ENCODE measurements at places on chromosomes 4 and X.

- no peak for DNase-seq
These were observed 84.1 kb downstream of the CLCN4 start for GRCh38 chrX:10240918-10241317.

DNA sequence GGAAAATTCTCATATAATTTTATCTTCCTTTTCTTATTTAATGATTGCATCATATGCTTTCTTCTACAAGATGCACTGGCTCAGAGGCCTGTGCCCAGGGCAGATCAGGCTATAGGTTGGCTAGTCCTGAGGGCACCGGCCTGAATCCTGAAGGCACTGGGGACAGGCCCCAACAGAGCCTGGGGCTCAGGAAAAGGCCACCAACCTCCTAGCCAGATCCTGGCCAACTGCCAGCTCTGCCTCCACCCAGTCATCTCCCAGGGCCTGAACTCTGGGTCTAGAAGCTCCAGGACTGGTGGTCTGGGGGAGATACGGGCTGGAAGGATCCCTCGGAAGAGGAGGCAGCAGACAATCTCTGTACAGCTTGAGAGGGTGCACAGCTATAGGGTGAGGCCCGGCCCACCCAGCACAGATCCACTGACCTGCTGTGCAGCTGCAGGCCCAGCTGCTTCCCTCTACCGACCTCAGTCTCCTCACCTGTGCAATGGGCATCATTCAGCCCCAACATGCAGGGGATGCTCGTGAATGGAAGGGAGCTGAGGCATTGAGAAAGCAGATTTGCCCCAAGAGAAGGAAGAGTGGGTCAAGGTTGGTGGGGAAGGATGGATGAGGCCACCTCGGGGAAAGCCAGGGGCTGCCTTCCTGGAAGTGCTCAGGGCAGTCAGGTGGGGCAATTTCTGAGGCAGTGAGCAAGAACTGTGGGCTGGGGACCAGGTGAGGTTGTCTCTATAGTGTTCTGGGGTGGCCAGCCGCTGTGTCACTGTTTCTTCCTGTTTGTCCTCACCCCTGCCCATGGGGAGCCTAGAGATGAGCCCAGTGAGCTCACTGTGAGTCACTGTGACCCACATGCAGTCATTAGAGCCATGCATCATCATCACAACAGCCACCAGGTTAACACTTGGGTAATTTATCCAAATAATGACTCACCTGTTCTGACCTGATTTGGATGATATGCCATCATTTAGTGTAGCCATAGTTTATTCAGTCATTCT lies 22.4 kb upstream of the XAGE2 start:
- DNase-seq, result no peak

DNA sequence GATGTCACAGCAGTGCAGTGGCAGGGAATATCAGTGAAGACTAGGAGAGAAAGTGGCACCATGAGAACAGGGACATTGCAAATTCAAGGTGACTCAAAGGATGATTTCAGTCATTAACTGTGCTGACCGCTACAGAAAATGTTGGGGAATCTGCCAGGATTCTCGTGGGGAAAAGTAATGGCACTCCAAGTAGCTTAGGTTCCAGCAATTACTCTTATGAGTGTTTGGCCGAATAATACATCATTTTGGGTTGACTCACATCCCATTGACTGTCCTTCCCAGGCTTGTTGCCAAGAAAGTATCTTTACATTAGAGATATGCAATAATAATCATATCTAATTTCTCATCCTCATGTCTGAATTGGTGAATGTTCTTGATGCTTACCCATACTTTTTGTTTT lies 1411.1 kb upstream of the PCDH7 start:
- DNase-seq, result no peak

- DNase-seq, result no peak
These were observed 1.0 kb upstream of the PPP2R3B start for GRCh38 chrX:387729-388128.

- no peak for DNase-seq
These were observed 58.2 kb downstream of the PPM1K start for GRCh38 chr4:88226143-88226542.

DNA sequence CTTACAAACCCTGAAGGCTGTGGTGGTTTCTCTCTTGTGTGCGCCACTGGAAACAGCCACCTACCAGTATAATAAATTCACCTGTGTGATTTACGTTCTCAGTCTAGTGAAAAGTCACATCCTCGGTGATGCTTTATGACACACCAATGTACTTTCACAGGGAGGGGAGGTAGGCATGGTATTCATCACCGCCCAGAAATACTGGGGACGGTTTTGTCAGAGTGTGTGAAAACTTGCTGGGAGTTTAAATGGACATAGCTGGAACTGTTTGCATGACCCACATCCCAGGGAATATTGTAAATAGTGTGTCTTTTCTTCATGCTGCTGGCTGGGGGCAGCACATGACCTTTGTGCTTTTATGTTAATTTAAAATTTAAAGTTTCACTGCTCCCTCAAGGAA lies 421.8 kb downstream of the MAPK10 start:
- DNase-seq, result no peak

DNA sequence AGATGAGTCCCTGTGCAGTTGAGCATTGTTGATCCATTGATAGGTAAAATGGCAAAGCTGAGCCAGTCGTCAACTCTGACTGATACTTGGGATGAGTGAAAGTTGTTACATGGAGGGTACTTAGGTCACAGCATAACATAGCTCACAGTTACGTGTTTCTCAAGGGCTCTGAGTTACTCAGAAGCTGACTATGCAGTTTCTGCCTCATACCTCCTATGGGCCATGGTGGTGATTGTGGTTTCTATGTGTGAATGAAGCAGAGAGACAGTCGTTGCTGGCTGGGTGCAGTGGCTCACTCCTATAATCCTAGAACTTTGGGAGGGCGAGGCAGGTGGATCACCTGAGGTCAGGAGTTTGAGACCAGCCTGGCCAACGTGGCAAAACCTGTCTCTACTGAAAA lies 30.8 kb downstream of the FRMPD3 start:
- DNase-seq, result no peak

DNA sequence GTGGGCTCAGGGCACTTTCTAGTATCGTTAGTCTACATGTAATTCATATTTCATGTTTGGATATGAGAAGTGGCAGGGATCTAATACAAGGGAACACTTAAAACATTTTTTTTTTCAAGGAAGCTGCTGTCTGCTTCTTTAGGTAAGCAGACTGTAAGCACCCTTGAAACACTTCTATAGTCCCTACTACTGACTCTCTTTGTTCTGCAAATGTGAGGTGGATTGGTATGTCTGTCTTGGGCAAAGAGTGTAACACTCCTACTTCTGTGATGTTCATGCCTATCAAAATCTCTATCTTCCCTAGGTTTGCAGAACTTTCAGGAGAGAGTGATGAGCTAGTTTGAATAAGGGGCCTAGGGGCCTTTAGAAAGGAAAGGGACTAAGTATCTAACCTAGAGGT lies 93.9 kb downstream of the ZNF330 start:
- DNase-seq, result no peak

- no peak for DNase-seq
These were observed 8.6 kb upstream of the PDHA1 start for GRCh38 chrX:19334945-19335626.

DNA sequence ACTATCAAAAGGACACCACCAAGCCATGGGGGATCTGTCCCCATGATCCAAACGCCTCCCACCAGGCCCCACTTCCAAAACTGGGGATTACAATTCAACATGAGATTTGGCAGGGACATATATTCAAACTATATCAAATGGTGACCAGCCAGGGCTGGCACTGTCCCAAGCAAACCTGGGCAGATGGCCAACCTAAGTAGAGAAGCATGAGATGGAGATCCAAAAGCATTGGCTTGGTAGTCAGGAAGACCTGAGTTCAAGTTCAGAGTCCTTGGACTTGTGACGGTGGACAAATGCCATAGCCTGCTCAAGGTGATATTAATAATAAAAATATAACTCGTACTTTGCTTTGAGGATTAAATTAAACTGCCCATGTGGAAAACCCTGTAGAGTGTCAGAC lies 79.2 kb upstream of the HS3ST1 start:
- no peak for DNase-seq

- no peak for DNase-seq
These were observed 94.0 kb upstream of the ATP8A1 start for GRCh38 chr4:42750856-42751255.

GRCh38 chr4:132642016-132642817 lies 506.9 kb upstream of the PCDH10 start:
- DNase-seq, result no peak

- DNase-seq, result no peak
These were observed 26.4 kb downstream of the GRIA2 start for GRCh38 chr4:157246964-157247363.

- DNase-seq, result no peak
These were observed 102.8 kb downstream of the INPP4B start for GRCh38 chr4:142743121-142743825.

- no peak for DNase-seq
These were observed 21.0 kb downstream of the ATP2B3 start for GRCh38 chrX:153538424-153538823.

GRCh38 chr4:113987382-113987941 lies 8.0 kb upstream of the ARSJ start:
- no peak for DNase-seq

- DNase-seq, result no peak
These were observed 240.0 kb downstream of the GPC3 start for GRCh38 chrX:133745349-133745748.

DNA sequence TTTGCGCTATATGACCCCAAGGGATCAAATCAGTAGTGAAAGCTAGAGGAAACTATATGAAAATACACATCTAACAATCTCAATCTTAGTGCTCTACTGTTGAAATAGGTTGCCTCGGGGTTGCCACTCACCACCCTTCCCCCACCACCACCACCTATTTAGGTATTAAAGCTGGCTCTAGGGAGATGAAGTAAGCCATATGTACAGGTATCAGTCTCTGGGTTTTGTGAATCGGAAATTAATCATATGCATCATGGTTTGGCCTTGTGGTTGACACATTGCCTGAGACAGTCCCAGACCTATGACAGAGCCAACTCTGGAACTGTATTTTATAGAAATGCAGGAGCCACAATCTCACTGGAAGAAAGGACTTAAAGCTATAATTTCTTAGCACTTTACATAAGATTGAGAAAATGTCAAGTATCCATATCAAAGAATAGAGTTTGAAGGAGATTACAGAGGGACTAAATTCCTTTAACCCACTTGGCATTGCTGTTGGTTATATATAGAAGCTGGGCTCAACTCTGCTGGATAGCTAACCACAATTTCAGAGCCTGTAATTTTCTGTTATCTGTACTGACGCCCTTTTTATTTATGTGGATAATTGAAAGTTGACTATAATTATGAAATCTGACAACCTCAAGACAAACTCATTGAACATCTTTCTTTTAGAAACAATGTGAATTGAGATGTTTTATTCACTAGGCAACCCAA lies 26.7 kb upstream of the BMP2K start:
- no peak for DNase-seq

DNA sequence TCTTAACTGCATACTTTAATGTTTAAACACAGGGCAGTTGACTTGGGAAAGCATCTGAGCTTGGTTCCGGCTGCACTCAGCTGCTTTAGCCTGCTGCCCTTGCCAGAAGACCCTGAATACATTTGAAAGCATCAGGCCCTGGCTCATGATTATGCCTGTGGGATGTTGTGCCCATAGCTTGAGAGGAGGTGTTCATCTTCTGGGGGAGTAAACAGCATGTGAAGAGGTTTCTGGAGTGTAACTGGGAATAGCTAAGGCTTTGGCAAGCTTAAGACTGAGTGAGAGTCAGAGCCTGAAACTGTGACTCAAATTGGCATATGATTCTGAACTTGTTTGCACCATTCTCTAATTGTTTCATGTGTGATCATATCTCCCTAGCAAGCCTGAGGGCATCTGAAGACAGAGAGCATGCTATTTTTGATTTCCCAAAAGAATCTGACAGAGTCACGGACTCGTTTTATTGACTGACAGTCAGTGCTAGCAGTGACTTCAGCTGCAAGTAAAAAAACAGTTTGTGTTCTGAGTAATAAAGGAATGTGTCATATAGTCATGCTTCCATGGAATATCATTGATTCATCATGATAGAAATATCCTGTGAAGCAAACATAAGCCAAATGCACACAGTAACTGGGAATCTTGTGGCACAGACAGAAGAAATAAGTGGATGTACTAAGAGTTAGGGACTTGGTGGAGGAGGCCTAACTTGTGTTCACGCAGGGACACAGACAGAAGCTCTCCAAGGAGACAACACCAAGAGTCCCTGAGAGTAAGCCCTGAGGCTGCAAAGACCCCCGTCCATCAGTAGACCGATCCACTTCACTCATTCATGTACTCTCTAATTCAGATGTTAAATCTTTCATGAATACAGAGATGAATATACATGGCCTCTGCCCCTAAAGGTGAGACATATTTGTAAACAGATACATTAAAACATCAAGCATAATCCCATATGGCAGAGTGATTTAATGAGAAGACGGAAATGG lies 100.7 kb downstream of the SYNPO2 start:
- no peak for DNase-seq

GRCh38 chr4:39998659-39999345 lies 21.1 kb upstream of the PDS5A start:
- no peak for DNase-seq

- DNase-seq, result no peak
These were observed 57.3 kb downstream of the STOX2 start for GRCh38 chr4:183962419-183962818.

- DNase-seq, result no peak
These were observed 482.0 kb upstream of the TENM3 start for GRCh38 chr4:181761156-181761555.

GRCh38 chrX:10172877-10173276 lies 16.1 kb downstream of the CLCN4 start:
- DNase-seq, result peak; percentile 53

DNA sequence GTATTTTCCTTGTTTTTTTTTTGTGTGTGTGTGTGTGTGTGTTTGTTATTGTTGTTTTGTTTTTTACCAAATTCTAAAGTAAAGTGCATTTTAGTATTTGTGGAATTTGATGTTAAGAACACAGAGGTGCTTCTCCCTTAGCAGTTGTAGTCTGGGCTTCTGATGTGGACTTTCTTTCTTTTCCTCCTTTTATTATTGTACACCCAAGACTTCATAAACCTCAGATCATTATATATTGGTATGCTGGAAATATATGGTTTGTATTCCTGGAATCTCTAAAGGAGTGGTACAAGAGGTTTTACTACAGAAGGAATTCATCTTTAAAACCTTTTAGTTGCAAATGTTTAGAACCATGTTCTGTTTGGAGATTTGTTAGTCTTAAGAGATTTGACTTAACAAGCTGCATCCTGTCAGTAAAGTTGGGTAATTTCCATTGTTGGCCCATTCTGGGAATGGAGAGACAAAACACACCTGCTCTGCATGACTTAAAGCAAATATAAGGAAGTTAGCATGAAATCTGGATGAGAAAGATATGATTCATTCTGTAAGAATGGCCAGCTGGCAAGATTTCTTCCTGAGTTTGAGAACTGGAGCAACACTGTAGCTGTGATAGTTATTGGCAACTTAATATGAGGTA lies 64.0 kb downstream of the SMAD1 start:
- no peak for DNase-seq

GRCh38 chrX:150158554-150159332 lies 204.4 kb upstream of the MAMLD1 start:
- DNase-seq, result no peak
